ENCODE measurements at places on chromosomes 13 and 19.
A peak's percentile ranks its signal among the peaks of the same experiment; 100 is the strongest.

DNA sequence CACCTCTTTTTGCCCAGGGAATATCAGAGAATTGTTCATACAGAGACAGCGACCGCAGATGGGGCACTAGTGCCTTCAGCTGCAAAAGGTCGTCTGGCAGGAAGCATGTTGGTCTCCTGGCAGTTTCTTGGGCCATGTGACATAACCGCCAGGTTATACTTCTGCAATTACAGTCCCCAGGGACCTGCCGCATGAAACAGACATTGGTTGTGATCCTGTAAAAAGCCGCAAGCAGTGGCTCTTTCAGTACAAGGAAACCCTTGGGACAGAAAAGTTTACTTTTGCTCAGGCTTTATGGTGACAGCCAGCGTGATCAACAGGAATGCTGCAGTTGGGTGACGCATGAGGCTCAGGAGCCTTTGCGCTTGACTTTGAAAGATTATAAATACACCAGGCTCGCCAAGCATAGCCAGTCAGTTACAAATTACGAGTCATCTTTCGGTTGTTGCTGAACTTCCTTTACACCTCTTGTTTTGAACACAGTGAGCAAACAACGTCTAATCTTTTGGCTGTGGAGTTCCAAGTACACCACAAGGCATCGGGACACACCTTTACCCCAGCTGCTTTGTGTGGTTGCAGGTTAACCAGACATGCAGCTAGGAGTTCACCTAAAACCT lies 50.5 kb upstream of the UBE2L5 start:
- DNase-seq: peak; percentile 23

DNA sequence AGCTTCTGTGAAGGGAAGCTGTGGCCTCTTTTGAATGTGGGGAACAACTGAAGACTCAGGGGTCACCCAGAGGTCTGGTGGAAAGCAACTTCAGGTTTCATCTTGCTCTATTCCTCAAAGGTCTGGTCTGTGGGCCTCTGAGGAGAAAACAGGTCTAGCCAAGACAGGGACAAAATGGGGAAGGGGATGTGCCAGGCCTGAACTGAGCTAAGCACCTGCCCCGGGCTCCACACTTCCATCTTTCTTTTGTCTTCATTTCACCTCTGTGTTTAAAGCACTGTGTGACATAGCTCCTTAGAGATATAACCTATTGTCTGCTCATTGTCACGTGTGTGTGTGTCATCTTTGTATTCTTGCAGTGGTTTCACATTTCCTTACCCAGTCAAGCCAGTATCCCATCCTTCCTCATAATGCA lies 19.9 kb upstream of the GDF15 start:
- DNase-seq: no peak

DNA sequence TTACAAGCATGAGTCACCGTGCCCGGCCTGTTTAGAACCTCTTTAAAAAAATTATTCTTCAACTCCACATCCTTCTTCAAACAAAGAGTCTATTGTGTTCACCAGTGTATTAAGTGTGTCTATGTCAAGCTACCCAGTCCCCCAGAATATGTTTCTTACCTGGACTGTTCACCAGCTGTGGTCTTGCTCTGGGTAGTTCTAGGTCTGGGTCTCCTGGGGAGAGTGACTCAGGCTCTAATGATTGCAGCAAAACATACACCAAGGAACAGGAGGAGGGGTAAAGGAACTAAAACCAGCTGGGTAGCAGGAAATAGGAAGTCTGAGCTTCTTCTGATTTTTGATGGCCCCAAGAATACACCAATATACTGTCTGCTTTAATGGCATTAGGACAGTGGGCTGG lies at the start of gene FPR1:
FPR1 (minus strand) TSS at position 224 of the 400 bp plus-strand sequence. CDS start 4,884 bp downstream, outside the sequence.
- peak; percentile 29 for DNase-seq

- DNase-seq: peak; percentile 80
Observed at GRCh38 chr13:76885203-76886004, 801 bp downstream of the KCTD12 start.

DNA sequence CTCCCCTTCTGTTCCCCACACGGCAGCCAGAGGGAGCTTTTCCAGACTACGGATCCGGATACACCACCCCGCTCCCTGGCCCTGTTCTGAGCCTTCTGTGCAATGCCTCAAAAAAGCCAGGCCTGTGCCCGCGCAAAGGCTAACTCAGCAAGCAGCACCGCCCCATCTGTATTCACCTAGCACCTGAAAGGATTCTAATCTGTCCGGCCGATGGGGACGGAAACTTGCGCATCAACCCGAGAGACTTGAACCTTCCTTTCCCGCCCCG lies 589 bp downstream of the ZBTB45 start:
- peak; percentile 93 for DNase-seq

DNA sequence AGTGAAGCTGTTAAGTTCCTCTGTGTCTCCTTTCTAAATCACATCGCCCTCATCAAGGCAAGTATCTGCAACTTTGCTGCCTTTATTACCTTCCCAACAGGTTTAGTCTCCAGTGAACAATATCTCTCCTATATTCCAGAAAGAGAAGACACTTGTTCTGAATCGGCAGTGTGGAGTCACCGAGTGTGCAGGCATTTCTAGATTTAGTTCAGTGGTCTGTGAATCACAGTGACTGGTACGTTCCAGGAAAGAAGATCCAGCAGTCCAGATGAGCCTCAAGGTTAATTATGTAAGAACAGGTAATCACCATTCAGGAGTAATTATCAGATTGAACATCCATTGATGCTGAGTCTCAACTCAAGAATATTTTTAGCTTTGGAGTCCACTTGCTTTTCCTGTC lies 497.0 kb downstream of the FOXO1 start:
- no peak for DNase-seq

GRCh38 chr13:113775451-113776145 lies 16.6 kb downstream of the TMEM255B start:
- no peak for DNase-seq

DNA sequence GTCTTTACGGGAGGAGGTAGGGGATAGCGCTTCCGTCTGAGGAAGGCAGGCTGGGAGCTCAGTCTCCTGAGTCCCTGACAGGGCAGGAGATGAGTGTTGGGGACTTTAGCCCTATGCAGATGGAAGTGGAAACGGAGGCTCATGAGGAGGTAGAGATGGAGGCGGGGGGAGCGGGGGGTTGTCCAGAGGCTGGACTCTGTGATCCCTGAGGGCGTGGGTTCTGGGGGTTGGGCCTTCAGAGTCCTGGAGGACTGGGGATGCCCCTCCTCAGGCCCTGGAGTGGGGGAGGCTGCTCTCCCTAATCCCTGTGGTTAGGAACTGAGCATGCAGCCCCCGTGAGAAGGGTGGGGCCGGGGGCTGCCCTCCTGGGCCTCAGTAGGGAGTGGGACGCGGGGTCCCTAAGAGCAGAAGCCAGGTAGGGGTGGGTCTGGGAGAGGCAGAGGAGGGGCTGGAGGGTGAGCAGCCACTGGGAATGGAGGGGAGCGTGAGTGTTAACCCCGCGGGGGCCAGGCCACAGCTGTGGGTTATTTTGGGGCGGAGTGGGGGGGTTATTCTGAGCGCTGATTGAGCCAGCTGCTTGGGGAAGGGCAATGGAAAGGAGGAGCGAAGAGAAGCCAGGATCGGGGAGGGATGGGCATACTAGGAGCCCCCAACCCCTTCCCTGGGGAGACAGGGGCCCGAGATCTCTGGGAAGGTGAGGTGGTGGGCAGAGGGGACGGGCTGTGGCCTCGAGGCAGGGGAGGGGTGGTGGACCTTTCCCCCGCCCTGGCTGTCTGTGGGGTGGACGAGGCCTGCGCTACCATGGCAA lies 2.8 kb downstream of the GRIN2D start:
- no peak for DNase-seq

DNA sequence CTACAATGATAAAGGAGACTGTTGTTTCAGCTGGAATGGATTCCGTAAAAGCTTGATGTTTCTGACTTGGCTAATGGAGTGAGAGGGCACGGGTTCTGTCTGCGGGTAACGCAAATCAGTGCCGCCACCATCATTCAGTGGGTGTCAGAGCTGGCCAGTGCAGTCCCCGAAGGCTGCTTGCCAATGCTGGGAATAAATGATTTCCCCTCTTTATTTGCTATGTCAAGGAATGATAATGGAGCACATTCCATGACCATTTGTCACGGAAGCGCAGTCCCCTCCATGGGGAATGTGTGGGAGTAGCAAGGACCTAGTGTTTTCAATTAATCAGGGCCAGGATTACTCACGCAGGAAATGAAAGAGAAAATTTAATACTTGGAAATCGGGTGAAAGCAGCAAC lies 899.3 kb downstream of the UQCRFS1 start:
- no peak for DNase-seq

DNA sequence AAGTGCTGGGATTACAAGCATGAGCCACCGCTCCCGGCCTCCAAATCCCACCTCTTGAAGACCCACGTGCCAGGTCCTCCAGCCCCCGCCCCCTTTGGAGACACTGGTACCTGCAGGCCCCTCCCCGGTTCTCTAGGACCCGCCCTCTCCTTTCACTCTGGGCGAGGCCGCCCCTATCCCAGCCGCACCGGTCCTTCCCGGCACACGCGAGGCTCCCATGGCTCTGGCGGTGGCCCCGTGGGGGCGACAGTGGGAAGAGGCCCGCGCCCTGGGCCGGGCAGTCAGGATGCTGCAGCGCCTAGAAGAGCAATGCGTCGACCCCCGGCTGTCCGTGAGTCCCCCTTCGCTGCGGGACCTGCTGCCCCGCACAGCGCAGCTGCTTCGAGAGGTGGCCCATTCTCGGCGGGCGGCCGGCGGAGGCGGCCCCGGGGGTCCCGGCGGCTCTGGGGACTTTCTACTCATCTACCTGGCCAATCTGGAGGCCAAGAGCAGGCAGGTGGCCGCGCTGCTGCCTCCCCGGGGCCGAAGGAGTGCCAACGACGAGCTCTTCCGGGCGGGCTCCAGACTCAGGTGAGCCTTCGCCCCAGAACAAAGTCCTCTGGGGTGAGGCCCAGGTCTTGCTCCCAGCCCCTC lies at the start of gene CBLC:
CBLC (plus strand) TSS at position 176 of the 633 bp plus-strand sequence; CDS start at position 218, 42 bp downstream.
- peak; percentile 98 for DNase-seq

All from HT-29 (cell line).